HepG2 (cell line): ENCODE measurements at places on chromosomes 16 and 17. TPM values are rescaled to one million over a fixed set of nuclear protein-coding genes. Genes with fewer than 3 reads are reported as not detected.
A peak's percentile ranks its signal among the peaks of the same experiment; 100 is the strongest.

MYL4 gene
- total RNA-seq = not detected in 2 replicates

TNFRSF17 gene
- total RNA-seq = not detected in 2 replicates

CACNG3 gene
- total RNA-seq = not detected in 2 replicates

GRCh38 chr17:80034791-80035686 lies 633 bp downstream of the TBC1D16 start:
- no peaks in the 10 kb centered on the region; the same call in 2 of the 3 replicates for H3K27me3 ChIP-seq
- no peak for DNase-seq
- peaks cover 54% of the 10 kb centered on the region for H3K4me1 ChIP-seq
- H3K36me3 ChIP-seq = no peaks in the 10 kb centered on the region

DNA sequence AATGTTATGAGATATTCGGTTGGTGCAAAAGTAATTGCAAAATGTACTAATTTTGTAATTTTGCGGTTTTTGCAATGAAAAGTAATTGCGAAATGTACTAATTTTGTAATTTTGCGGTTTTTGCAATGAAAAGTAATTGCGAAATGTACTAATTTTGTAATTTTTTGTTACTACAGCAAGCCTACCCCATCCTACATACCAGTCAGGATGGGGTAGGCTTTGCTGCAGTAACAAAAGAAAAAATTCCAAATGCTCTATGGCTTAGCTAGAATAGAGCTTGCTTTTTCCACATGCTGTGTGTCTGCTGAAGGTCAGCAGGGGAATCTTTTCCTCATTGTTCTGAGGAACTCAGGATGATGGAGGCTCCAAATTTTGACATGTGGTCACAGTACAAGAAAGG lies 83.3 kb upstream of the GPRC5B start:
- H3K27ac ChIP-seq = no peak overlapping the region
- no peaks in the 10 kb centered on the region; the same call in 1 of the 2 replicates for H3K27me3 ChIP-seq
- H3K36me3 ChIP-seq = no peaks in the 10 kb centered on the region
- DNase-seq = no peak
- no peak overlapping the region for H3K4me3 ChIP-seq
- H3K4me1 ChIP-seq = no peaks in the 10 kb centered on the region

DNA sequence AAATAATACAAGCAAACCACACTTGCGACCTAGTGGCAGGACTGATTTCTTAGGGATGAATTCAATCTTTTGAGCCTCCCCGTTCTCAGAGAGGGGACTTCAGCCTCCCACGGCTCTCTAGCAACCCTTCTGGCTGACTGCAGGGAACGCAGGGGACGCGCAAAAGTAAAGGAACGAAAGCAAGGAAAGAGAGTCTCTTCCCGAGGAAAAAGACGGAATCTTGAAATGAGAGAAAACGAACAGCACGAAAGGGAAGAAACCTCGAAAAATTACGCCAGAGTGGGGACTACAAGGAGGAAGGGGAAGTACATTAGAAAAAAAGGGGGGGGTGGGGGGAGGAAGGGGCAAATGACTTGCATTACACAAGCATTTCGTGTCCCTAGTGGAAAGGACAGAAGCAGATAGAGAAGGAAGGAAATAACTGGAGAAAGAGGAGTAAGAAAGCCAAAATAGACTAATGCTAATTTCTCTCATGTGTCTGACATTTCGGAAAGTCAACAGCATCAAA lies 1.2 kb downstream of the GRB2 start:
- DNase-seq = peak; percentile 83
- H3K27me3 ChIP-seq = no peaks in the 10 kb centered on the region; the same call in 2 of the 3 replicates
- peak overlapping the region; percentile 87 for H3K27ac ChIP-seq
- peaks cover 2% of the 10 kb centered on the region; the same call in 1 of the 2 replicates for H3K36me3 ChIP-seq

DNA sequence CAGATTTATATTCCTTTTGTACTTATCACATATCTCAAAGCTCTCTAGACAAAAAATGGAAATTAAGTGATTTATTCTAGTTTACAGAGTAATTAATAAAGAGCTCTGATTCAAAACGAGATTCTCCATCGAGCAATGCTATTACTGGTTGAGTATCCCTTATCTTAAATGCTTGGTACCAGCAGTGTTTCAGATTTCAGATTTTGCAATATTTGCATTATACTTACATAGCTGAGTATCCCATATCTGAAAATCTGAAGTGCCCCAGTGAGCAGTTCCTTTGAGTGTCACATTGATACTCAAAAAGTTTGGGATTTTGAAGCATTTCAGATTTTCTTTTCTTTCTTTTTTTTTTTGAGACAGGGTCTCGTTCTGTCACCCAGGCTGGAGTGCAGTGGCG lies 57.4 kb upstream of the STAC2 start:
- no peak overlapping the region for H3K27ac ChIP-seq
- DNase-seq = no peak
- H3K27me3 ChIP-seq = no peaks in the 10 kb centered on the region
- H3K4me1 ChIP-seq = peaks cover 13% of the 10 kb centered on the region
- peaks cover 4% of the 10 kb centered on the region; the same call in 2 of the 3 replicates for H3K36me3 ChIP-seq
